Activated naive CD4-positive, alpha-beta T cell treated with anti-CD3 and anti-CD28 coated beads, Interleukin-2, amount 10 ng/mL, durations not matched to agents 7 days and 5 days (primary cell): ENCODE measurements at places on chromosomes 3 and 15.

- H3K4me3 ChIP-seq, result no peak overlapping the region
- peak; percentile 77 for DNase-seq
- no peaks in the 10 kb centered on the region for H3K27me3 ChIP-seq
- no peak overlapping the region for H3K27ac ChIP-seq
- H3K4me1 ChIP-seq, result peaks cover 35% of the 10 kb centered on the region
- H3K36me3 ChIP-seq, result peaks cover 40% of the 10 kb centered on the region
Observed at GRCh38 chr3:111547631-111548030, 5.6 kb downstream of the CD96 start.

DNA sequence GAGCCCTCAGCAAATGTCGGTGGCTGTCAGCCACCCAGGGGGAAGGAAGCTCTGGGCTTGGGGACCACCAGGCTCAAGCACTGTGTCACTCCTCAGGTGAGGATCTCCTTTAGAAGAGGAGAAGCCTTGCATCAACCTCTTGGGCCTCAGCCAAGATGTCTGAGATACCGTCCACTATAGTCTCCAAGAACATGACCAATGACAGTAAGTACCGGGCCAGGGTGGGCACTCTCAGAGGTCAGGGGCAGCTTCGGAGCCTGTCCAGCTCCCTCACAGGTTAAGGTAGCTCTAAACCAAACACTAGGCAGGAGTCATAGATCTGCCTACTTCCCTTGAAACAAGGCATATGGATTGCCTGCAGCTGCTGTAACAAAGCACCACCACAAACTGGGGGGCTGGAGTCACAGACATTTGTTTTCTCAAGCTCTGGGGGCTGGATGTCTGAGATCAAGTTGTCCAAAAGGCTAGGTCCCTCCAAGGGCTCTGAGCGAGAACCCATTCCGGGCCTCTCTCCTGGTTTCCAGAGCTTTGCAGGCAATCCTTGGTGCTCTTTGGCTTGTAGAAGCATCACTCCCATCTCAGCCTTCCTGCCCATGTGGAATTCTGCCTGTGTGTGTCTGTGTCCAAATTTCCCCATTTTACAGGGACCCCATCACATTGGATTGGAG, 1.3 kb downstream of the CFAP100 start:
- no peak overlapping the region for H3K4me3 ChIP-seq
- DNase-seq, result no peak
- H3K36me3 ChIP-seq, result no peaks in the 10 kb centered on the region
- H3K27ac ChIP-seq, result no peak overlapping the region
- H3K4me1 ChIP-seq, result peaks cover under 1% of the 10 kb centered on the region

DNA sequence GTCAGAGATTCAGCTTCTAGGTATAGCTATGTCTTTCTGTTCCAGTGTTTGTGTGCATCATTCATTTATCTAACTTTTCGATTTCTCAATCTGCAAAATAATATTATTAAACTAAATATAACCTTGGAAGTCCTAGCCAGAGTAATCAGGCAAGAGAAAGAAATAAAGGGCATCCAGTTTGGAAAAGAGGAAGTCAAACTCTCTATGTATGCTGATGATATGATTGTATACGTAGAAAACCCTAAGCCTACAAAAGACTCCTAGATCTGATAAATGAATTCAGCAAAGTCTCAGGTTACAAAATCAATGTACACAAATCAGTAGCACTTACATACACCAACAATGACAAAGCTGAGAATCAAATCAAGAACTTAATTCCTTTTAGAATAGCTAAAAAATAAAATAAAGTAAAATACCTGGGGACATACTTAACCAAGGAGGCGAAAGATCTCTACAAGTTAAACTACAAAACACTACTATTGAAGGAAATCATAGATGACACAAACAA, 718.2 kb downstream of the NTRK3 start:
- H3K4me3 ChIP-seq, result no peak overlapping the region
- DNase-seq, result no peak
- H3K4me1 ChIP-seq, result no peaks in the 10 kb centered on the region
- no peak overlapping the region for H3K27ac ChIP-seq

DNA sequence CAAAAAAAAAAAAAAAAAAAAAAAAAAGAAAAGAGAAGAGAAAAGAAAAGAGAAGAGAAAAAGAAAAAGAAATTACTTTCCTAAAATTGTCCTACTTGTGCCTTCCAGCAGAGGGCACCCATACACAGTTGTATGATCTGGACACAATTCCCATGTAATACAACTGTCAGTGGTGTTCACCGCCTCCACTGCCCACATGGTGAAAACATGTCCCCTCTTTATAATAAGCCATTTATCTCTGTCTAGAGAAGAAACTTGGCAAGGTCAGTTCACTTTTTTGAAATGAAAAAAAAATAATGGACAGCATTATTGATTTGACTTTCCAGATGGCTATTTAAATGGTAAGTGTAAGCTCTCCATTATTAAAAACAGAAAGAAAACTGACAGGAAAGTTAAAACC, 459.4 kb downstream of the GBE1 start:
- H3K4me3 ChIP-seq, result no peak overlapping the region
- H3K36me3 ChIP-seq, result no peaks in the 10 kb centered on the region
- no peaks in the 10 kb centered on the region for H3K4me1 ChIP-seq
- DNase-seq, result peak; percentile 24
- no peaks in the 10 kb centered on the region for H3K27me3 ChIP-seq
- H3K27ac ChIP-seq, result no peak overlapping the region

DNA sequence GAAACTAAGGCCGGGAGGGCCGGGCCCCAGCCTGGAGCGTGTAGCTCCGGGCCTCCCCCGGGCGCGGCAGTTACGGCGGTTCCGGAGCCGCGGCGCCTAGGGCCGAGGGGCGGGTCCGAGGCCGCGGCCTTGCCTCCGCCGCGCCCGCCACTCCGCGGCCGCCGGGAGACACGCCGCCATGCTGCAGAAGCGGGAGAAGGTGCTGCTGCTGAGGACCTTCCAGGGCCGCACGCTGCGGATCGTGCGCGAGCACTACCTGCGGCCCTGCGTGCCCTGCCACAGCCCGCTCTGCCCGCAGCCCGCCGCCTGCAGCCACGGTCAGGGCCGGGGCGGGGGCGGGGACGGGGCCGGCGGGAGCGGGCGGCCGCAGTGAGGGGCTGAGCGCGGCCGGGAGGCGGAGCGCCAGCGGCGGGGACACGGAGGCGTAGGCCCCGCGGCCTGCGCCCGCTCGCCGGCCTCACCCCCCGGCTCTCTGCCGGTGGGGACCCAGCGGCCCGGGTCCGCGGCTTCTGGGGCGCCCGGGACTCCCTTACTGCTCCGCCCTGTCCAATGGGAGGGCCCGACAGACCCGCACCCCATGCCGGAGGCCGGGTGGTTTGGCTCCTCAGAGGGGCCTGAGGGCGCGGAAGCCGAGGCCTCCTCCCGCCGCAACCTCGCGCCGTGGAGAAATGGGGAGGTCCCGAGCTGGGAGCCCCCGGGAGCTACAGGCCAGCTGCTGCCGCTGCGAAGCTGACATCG, at the start of gene DIS3L:
Gene DIS3L, plus strand, starts transcription at position 150 of the 738 bp plus-strand sequence. Its CDS starts 29 bp downstream, at position 179.
- peaks cover 8% of the 10 kb centered on the region for H3K27me3 ChIP-seq
- peaks cover 53% of the 10 kb centered on the region for H3K4me1 ChIP-seq
- peak; percentile 73 for DNase-seq
- H3K4me3 ChIP-seq, result peak within 1 kb of the TSS; percentile 83

- H3K4me1 ChIP-seq, result no peaks in the 10 kb centered on the region
- no peak for DNase-seq
- H3K27me3 ChIP-seq, result no peaks in the 10 kb centered on the region
- no peak overlapping the region for H3K27ac ChIP-seq
- H3K36me3 ChIP-seq, result no peaks in the 10 kb centered on the region
Observed at GRCh38 chr15:88177451-88177850, 79.1 kb downstream of the NTRK3 start.

GRCh38 chr3:166425900-166426611, 588.8 kb upstream of the BCHE start:
- DNase-seq, result no peak
- no peaks in the 10 kb centered on the region for H3K4me1 ChIP-seq
- no peak overlapping the region for H3K4me3 ChIP-seq
- H3K36me3 ChIP-seq, result no peaks in the 10 kb centered on the region

DNA sequence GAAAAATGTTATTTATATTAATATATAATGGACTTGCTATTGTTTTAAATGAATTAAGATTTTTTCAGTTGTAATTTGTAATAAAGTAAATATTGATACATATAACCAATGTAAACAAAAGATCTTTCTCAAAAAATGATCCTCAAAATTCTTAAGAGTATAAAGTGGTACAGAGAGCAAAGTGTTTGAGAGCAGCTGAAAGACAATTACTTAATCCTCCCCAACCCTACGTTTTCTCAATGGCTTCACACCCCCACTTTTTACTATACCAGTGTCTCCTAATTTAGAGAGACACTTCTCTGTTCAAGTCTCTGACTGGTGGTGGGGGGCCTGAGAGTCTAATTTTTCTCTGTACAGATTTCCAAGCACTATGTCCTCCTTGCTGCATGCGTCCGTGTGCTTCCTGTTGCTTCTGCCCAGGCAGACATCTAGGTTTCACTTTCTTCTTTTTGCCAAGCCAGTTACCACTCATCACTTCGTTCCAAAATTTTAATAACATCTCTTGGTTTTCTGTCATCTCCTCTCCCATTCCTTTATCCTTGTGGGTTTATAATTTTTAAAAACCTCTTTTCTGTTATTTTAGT, 276.3 kb upstream of the DNAJC19 start:
- no peak overlapping the region for H3K27ac ChIP-seq
- DNase-seq, result no peak
- peaks cover 3% of the 10 kb centered on the region for H3K4me1 ChIP-seq
- H3K27me3 ChIP-seq, result no peaks in the 10 kb centered on the region
- H3K36me3 ChIP-seq, result no peaks in the 10 kb centered on the region
- peak overlapping the region; percentile 35 for H3K4me3 ChIP-seq

GRCh38 chr15:88580532-88580931, 34.1 kb upstream of the DET1 start:
- H3K4me1 ChIP-seq, result no peaks in the 10 kb centered on the region
- no peaks in the 10 kb centered on the region for H3K36me3 ChIP-seq
- DNase-seq, result no peak
- no peak overlapping the region for H3K4me3 ChIP-seq
- H3K27me3 ChIP-seq, result peaks cover 3% of the 10 kb centered on the region

DNA sequence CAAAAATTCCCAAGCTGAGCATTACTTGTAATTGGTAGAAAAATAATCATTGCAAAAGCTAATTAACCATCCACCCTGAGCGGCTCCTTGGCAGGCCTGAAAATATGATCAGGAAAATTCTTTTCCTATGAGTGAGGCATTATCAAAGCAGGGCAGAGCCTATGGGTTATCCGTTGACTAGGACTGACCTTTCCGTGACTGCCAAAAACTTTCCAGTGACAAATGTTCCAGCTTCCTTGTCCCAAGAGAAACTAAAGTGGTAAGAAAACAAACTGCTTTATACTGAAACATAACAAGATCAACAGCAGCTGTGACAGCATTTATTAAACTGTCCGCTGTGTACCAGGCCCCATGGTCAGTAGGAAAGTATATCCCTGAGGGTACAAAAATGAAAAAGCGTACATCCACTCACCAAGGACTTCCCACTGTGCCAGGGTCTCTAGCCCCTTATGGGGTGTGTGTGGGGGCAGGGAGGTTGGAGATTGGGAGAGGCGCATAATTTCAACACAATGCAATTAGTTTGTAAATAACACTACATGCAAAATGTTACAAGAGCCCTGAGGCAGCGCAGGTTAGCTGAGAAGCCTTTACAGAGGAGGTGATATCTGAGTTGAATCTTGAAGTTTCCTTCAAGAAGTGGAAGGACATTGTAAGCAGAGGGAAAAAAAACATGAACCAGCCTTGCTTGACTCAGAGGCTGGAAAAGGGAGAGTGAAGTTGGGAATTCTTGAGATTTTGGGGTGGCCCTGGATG, 8.5 kb downstream of the LIPC start:
- no peak for DNase-seq
- H3K4me3 ChIP-seq, result no peak overlapping the region
- H3K36me3 ChIP-seq, result no peaks in the 10 kb centered on the region
- H3K27me3 ChIP-seq, result peaks cover 5% of the 10 kb centered on the region

DNA sequence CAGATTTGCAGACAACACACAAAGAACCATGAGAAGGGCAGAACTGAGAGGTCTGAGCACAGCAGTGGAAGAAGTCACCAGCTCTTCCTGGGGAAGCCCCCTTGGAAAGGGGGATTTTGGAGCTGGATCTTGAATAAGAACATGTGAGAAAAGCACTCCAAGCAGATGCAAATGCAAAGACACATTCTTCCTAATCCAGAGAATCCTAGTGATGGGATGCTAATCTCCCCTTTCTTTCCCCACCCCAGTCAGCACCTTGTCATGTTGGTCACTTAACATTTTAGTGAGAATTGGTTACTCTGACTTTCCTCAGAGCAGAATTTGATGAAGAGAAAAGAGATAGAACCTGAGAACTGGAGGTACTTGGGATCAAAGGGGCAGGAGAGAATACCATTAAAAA, 148.5 kb downstream of the SSR3 start:
- DNase-seq, result no peak
- peaks cover 22% of the 10 kb centered on the region for H3K27me3 ChIP-seq
- no peaks in the 10 kb centered on the region for H3K4me1 ChIP-seq
- no peak overlapping the region for H3K27ac ChIP-seq
- no peak overlapping the region for H3K4me3 ChIP-seq

DNA sequence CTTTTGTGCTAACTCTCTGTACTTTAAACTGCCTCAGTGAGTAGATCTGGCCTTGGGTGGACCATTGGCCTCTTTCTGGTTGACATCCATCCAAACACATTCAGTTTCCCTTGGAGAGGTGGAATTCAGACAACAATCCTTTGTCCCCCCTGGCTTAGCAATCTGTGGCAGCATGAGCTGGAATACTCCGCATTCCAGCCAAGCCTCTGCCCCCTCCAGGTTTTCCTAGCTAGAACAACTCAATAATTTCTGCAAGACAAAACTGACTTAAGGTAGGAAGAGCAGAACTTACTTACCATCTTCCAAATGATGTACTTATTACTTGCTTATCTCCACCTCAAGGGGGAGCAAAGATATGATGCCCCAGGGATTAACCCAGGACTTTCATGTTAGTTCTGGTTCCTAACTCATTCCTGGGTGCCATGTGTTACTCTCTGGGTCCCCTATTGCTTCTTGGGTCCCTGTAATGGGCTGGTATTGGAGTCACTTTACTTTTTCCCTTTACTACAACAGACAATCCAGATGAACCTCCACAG, 21.8 kb upstream of the IL16 start:
- H3K27ac ChIP-seq, result no peak overlapping the region
- H3K4me1 ChIP-seq, result peaks cover 7% of the 10 kb centered on the region
- H3K36me3 ChIP-seq, result no peaks in the 10 kb centered on the region
- H3K27me3 ChIP-seq, result peaks cover 22% of the 10 kb centered on the region

DNA sequence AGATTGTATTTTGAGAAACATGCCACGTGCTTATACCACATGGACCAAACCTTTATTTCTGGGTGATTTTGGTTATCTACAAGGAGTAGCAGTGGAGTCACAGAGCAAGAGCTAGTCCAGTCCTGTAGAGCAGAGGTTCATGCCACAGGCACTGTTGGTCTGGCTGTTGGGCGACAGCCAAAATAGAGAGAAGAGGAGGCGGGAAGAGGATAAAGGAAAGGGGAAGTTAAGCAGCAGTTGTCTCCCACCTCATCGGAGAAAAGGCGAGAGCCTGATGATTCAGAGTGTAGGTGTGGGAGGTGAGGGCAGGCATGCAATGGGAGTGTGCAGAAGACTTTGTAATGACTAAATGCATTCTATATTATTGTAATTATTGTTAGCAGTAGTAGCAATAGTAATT, 237.5 kb upstream of the ROPN1 start:
- H3K4me3 ChIP-seq, result no peak overlapping the region
- H3K27ac ChIP-seq, result no peak overlapping the region
- no peaks in the 10 kb centered on the region for H3K36me3 ChIP-seq
- no peaks in the 10 kb centered on the region for H3K4me1 ChIP-seq
